ENCODE measurements at places on chromosomes 12 and 14.
A peak's percentile ranks its signal among the peaks of the same experiment; 100 is the strongest.

DNA sequence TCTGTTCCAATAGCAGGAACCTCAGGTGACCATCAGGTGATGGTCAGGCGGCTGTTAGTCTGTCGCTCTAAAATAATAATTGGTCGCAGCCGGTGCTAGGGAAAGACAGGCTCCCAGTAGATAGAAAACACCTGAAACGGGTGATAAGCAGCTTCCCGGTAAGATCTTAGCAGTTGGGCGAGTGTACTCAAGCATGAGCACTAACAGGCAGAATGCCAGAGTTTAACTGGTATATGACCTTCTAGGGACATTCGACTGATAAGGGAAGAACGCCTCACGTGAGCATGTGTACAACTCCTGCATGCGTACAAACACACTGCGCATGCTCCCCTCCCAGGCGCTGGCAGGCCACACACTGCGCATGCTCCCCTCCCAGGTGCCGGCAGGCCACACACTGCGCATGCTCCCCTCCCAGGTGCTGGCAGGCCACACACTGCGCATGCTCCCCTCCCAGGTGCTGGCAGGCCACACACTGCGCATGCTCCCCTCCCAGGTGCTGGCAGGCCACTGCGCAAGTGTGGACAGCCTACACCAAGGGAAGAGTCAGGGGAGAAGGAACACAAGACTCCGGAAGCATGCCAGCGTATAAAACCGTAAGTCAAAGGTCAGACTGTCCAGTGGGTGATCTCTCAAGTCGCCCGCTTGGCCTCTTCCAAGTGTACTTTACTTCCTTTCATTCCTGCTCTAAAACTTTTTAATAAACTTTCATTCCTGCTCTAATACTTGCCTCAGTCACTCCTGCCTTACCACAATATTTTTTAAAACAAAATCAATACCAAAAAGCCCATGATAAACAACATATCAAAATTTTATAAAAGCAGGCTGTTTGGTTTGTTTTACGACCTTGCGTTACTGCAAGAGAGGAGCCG lies 24.5 kb downstream of the GPRC5D start:
- peak; percentile 87 for DNase-seq

DNA sequence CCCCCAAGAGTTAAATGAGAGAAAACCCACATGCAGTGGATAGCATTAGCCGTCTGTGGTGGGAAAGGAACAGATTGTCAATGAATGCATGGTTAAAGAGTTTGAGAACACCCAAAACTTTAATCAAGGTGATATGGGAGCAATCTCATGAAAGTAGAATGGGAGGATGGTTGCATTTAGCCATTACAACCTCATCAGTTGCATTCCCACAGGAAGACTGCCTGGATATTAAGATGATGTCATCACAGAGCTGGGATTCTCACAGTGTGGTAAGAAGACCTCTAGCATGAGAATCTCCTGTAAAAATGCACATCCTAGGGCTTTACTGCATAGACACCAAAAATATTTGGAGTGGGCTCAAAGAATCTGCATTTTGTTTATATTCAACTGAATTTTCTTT lies 284.9 kb downstream of the RGS6 start:
- DNase-seq, result no peak

GRCh38 chr14:75494896-75495295 lies 27.4 kb upstream of the BATF start:
- DNase-seq, result no peak

DNA sequence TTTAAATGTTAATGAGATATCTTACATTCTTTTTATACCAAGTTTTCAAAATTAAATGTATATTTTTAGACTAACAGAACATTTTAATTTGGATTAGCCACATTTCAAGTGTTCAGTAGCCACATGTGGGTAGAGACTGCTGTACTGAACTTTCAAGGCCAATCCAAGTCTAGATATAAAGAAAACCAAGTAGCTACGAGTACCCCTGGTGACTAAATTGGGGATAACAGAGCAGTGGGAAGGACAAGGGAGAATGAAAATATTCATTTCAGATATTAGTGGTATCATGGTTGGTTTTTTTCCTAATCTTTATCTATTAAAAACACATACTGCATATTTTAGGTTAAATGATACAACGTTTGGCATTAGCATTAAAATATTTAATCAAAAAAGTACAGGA lies 69.4 kb upstream of the RHOJ start:
- DNase-seq, result peak; percentile 57

DNA sequence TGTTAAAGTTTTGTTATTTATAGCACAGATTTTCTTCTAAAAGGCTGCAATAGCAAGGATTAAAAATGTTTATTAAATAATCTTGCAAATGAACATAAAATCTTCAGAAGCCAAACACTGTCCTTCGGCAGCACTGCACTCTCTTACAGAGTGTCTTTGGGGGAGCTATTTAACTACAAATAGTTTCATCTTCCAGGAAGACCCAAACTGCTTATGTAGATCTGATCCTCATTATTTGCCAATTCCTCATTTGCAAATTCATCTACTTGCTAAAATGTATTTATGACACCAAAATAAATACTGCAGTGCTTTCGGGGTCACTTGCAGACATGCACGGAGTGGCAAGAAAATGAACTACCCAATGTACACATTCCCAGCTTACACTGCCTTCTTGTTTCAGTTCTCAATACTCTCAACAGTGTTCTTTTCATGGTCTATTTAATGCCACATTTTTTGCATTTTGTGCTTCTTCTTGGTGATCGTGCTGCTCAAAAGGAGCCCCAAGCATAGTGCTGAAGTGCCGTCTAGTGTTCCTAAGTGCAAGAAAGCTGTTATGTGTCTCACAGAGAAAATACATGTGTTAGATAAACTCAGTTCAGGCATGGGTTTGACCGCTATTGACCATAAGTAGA lies 128.1 kb downstream of the PRKD1 start:
- no peak for DNase-seq

DNA sequence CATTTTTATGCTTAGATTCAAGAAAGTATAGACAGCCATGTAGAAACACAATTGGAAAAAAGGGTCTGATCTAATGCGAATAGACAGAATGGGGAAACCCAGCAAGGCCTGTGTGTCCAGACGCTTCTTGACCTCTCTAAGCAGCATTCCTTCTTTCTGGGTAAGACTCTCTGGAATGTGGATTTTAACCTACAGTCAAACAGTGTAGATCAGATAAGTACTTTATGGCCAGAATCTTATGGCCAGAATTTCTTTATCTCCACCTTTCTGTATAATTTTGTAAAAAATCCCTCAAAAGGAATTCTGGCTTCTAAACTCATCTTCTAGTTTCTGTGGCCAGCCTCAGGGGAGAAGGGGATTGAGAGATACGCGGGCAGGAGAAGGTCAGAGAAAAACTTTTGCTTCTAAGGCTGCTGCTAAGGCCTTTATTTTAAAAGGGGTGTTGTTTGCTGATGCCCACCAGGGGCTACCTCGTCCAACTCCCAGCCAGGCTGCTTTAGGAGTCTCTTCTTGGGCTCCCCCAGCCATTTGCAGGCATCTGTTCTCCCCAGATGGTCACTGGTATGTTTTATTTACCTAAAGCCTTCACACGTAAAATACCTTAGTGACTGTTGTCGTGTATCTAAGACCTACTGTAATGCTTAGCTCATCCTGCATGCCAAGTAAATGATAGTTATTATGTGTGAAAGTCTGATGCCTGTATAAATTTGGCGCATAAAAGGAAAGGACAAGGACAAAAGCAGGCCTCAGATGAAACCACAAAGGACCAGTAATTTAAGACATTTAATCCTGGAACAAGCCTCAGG lies 68.4 kb downstream of the ANO6 start:
- DNase-seq, result peak; percentile 24

GRCh38 chr14:77238996-77239395 lies 32.0 kb downstream of the NGB start:
- no peak for DNase-seq

- DNase-seq, result no peak
Observed at GRCh38 chr14:50882932-50883826, 11.3 kb downstream of the ABHD12B start.

GRCh38 chr12:23055004-23055403 lies 430.0 kb downstream of the ETNK1 start:
- peak; percentile 35 for DNase-seq

DNA sequence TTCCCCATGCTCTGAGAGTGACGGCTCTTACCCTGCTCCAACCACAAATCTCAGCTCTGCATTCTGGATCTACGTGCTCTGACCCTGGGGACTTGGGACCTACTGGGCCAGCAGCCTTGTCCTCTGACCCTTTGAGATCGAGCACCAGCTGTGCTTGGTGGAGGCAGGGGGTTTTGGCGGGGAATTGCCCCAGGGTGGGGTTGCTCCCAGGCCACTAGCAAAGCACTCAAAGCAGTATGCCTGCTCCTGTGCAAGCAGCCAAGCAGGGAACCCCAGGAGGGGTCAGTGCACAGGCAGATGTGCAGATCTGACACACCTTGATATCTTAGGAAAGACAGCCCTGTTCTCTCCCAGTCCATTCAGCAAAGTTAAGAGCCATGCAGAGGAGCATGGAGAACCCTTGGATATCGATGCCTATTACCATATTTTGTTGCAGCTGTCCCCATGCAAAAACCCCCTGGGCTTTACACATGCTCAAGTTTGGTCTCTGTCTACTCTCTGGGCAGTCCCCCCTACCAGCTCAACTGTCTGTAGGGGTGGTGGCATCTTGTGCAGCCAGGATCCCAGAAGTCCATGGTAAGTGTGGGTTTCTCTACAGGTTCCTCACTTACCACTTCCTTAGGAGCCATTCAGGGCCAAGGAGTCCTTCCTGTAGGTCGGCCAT lies 319.0 kb downstream of the TMTC2 start:
- no peak for DNase-seq

DNA sequence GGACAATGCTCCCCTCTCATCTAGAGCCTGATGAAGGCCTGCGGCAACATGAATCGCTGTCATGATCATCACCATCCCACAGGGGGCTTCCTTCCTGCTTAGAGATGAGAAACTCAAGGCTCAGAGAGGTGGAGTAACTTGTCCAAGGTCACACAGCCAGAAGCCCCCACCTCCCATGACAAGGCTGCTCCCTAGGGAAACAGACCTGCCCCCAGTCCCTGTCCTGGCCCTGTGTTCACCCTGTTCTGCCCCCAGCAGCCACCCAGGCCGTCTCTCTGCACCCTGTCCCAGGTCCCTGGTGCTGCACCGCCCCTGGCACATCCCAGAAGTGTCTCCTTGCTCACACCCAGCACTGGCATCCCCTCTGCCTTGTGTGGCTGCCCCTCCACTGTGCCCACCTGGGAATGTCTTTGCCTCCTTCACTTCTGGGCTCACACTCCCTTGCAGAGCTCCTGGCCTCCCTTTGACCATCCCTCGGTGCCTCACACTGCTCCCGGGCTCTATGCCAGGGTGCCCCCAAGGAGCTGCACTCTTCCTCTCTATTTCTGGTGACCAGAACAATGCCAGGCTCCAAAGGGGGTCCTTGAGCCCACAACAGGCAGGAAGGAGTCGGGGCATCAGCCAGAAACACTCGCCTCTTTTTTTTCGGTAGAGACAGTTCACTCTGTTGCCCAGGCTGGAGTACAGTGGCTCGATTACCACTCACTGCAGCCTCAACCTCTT lies 70.5 kb downstream of the BCL11B start:
- DNase-seq, result no peak

GRCh38 chr12:107654873-107655272 lies 30.7 kb upstream of the PWP1 start:
- no peak for DNase-seq
